SW 1271 (cell line): ENCODE measurements at places on chromosomes 12 and 14.

DNA sequence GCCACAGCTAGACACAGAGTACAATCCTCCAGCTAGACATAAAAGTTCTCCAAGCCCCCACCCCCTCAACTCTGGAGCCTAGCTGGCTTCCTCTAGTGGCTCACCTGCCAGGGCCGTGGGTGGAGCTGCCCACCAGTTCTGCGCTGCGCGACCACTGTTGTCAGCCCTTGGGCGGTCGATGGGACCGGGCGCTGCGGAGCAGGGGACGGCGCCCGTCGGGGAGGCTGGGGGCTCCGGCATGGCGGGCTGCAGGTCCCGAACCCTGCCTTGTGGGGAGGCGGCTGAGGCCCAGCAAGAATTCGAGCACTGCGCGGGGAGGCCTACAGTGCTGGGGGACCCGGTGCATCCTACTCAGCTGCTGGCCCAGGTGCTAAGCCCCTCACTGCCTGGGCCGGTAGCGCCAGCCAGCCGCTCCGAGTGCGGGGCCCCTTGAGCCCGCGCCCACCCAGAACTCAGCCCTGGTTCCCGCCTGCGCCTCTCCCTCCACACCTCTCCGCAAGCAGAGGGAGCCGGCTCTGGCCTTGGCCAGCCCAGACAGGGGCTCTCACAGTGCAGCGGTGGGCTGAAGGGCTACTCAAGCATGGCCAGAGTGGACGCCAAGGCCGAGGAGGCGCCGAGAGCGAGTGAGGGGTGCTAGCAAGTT, 51.0 kb downstream of the RTN1 start:
- DNase-seq: no peak

- DNase-seq: no peak
Measured at GRCh38 chr12:120835304-120835612, 68.9 kb downstream of the SPPL3 start.

DNA sequence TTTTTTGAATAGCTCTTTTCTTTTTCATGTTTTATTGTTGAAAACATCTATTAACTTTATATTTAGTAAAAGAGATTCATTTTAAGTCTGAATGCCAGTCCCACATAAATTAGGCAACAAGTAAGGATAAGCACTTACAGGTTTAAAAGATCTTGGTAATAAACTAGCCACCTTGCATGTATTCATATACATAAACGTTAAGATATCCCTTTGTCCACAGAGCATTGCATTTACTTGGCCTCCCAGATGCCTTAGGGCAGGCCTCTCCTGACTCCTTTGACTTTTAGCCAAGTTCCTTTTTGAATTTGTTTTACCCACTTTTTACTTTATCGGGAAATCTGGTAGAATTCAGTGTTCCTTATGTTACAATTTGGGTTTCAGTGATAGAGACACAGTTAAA, 331.7 kb downstream of the ETNK1 start:
- DNase-seq: no peak

DNA sequence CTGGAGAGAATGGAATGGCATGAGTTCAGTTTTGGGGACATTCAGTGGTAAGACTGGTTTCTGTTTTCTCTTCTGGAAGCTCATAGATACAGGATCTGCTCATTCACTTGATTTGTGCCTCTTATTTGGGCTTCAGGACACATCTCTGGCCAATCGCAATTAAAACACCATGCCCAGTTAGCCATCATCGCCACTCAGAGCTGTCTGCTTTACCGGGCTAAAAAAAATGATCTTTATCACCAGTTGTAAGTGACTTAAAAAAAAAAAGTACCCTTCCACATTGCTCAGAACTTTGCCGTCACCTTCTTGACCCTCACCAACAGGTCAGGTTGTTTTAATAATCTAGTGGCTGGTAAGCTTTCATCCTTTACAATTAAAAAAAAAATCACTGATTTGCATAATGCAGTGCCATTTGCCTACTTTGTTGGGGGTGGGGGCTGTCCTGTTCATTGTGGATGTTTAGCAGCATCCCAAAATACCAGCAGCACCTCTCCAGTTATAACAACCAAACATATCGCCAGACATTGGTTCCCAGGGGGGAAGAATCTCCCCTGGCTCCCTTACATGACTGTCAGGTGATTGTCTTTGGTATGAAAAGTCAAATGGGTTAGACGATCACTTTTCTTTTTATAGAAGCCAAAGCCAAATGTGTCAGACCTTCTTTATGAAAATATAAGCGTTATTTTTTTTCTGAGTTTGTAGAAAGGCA, 150.1 kb downstream of the PRKCH start:
- no peak for DNase-seq

- DNase-seq: no peak
Measured at GRCh38 chr12:45435945-45436710, 220.2 kb downstream of the ANO6 start.

DNA sequence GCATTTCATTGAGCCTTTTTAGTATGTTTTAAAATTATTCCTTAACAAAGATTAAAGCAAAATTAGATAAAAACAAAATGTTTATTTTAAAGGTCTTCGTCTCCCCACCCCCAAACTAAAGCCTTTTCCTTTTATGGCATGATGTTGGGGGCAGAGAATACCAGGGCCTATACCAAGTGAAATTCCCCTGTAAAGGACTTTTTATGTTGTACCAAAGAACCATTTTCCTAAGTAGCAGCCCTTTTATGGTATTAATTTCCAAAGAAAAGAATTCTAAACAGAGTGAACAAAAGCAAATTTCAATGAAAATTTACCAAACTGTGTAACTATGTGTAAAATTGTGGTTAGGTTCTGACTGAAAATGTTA, 71.9 kb upstream of the GNPNAT1 start:
- no peak for DNase-seq

DNA sequence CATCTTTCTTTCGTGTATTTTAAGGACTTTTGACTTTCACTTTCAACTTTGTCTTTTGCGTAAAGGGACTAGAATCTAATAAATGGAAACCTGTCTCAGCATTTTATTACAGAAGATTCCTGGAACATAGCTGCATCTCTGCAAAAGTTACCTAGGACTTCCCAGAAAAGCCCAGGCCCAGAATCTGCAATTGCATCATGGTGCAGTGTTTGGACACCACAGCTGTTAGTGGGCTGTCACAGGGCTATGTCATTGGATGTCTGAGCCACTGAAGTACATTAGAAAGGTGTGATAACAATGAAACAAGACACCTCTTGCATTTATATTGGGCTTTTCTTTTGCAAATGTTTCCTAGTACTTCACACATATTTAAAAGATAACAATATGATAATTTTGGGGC, 199.9 kb upstream of the IGF1 start:
- no peak for DNase-seq

DNA sequence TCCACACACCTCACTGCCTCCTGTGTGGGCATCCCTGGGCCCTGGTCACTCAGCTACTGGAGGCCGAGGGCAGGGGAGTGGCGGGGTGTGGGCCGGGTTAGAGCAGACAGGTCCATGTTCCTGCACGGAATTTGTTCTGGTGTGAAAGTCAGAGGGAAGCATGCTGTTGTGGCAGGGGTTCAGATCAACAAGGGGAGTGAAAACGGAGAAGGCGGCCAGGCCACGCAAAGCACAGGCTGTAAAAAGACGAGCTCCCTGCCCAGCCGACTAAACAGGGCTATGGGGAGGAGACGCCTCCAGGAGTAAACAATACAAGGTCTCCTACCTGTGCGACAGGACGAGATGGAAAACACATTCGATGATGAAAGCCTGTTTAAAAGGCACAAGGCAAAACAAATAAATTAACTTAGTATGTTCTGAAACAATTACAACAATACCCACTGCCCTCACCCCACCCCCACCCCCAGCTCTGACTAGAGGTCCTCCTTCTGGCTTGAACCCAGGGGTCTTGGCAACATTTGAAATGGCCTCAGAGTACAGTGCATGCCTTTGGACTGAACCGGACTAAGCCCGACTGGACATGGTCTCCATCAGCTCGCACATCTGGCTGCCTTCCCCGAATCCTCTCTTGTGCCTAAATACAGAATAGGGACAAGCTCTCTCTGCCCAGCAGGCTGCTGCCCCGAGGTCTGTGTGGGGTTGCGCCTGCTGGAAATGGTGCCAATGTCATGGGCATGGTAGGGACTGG, 274.9 kb upstream of the DIO3 start:
- no peak for DNase-seq

DNA sequence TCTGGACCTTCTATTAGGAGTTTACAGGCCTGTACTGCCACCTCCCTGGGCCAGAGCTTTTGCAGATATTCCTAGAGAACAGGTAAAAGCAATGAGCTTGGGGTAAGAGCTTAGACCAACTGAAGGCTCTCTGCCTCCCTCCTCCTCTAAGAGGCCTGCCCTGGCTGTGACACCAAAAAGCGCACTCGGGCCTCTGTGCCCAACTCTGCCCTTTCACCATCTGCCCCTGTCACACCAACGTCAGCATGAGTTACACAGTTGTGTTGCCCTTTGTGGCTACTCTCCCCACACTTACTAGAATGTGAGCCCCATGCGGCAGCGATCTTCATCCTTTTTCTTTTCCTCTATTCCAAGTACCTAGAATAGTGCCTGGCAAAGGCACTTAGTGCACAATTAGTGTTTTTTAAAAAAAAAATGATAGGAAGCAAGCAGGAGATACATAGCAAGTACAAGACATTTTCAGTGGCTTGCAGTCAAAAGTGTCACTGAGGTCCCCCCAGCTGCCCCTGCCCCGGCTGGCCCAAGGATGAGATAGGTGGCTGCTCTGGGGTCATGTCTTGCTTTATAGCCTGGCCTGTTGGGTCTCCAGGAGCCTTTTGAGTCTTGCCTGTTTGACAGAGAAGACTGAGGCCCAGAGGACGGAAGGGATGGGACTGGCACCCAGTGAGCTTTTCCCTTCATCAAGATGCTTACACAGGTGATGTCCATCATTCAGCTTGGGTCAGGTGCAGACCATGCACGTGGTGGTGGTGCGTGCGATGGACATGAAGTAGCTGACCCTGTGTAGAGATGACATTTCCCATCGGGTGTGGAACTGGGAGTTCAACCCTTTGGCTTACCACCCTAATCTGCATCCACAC, 12.5 kb downstream of the CKB start:
- no peak for DNase-seq

GRCh38 chr12:64587447-64587846, 22.8 kb upstream of the RASSF3 start:
- DNase-seq: no peak
